ENCODE measurements at places on chromosomes 12 and 14.

GRCh38 chr12:75505706-75506312, 5.6 kb downstream of the KRR1 start:
- DNase-seq: no peak

DNA sequence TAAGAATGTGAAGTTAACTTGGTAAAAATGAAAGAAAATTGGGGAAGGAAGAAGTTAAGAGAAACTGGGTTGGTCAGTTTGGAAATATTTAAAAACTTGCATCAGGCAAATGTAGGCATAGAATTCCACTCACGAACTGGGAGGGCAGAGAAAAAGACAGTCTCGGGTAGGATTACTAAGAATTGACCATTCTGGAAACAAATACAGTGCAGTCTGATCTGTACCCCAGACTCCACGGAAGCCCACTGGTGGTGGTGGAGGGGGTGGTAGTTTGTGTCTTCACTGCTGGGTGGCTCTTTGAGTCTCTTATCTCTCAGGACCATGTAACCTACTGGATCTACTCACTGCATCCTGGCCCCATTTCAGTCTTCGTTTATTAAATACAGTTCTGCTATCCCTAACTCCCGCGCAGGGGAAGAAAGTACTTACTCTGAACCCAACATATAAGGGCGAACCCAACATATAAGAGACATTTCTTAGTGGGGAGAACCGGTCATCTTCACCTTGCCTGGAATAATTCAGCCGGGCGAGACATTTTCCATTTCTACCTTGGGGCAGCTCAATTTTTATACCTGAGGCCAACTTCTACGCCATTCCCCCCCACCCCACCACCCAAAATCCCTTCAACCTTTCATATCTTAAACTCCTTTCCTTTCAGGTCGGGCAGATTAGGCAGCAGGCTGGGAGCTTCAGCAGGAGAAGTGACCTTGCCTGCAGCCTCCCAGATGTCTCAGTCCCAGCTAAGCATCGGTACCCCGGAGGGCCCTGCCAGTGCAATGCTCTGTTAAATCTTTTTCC, 1.7 kb downstream of the SLC2A3 start:
- DNase-seq: no peak

DNA sequence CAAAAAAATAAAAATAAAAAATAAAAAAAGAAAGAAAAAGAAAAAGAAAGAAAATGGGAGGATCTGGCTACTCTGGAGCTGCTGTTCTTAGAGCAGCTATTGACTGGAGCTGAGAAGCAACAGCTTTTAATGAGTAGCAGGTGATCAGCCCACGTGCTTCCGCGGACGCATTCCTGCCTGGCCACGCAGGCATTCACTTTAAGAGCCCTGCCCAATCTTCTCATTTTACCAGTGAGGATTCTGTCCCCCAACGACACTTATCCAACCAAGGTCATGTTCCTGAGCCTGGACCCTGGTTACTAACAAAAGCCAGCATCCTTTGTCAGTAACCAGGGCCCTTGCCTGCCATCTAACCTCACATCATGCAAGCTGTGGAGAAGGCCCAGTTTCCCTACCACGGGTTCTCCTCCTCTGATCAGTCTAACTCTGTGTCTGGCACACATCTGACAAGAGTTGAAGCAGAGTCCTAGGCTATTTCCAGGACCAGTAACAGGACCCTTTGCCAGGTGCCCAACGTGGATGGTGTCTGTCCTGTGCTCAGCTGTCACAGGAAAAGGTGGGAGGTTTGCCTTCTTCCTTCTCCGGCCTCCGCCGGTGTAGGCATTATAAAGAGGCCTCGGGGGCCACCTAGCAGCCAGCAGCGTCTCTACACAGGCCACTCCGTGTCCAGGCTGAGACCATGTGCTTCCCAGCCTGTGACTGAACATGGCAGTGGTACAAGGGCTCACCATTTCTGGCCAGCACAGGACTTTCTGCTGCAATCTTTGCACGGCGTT, 60.9 kb upstream of the GPATCH2L start:
- DNase-seq: no peak

DNA sequence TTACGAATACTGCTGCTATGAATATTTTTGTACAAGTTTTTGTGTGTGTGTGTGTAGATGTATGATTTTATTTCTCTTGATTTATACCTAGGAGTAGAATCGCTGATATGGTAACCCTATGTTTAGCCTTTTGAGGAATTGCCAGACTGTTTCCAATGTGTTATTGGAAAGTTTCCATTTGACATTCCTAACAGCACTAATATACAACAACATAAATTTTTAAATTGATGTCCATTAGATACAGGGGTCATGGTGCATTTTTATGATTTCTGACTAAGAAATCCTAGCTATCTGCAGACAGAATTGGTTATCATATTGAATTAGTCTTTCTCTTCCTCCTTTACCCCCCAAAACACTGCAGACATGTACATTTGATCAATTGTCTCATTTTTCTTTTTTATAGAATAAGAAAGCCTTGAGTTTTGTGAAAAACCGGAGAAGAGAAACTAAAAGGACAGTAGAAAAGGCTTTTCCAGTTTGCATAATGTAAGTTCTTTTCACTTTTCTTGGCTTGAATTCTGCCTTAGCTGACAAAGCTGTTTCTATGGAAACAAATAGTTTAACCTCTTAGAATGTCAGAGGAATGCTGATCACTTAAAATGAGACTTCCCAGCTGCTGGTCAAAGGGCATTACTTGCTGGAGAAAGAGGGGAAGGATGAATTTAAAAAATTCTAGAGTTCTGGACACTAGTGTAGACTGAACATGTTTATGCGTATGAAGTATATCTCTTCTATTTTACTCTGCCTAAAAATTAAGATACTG, 28.2 kb downstream of the PALS1 start:
- DNase-seq: peak; percentile 55

- DNase-seq: no peak
These were observed 33.9 kb upstream of the TSPAN8 start for GRCh38 chr12:71191509-71192196.

DNA sequence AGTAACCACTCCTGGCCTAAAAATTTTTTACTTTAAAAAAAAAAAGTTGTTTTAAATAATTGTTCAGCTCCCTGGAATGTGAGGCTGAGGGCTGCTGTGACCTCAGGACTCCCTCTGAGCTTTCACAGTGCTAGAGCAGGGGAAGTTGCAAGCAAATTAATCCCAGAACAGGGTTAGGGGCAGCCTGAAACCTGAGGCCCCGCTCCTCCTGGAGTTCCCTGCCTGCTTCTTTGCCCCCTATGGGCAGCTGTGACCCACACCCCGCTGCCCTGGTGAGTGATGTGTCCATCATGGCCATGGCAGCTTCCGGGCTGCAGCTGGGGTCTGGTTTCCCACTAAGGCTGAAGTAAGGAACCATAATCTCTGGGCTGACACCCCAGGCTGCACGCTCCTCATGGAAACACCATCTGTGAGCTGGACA, 9.5 kb downstream of the RITA1 start:
- DNase-seq: no peak

GRCh38 chr12:118299791-118300460, 72.8 kb downstream of the TAOK3 start:
- DNase-seq: no peak

DNA sequence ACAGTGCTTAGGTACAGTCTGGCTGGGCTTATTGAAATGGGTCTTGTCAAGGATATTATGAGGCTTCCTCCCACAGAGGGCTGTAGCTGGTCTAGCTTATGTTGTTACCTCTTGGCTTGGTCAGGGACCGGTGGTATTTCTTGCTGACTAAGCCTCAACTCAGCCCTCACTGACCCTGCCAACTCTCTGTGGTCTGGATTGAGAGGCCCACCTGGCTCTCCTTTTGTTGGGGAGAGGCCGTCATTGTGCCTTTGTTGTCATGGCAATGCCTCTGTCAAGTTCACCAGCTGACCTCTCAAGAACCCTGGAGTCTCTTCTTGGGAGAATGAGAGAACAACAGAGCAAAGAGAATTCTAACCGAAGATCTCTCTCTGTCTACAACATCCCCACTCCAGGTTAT, 245.6 kb upstream of the NPAS3 start:
- no peak for DNase-seq

DNA sequence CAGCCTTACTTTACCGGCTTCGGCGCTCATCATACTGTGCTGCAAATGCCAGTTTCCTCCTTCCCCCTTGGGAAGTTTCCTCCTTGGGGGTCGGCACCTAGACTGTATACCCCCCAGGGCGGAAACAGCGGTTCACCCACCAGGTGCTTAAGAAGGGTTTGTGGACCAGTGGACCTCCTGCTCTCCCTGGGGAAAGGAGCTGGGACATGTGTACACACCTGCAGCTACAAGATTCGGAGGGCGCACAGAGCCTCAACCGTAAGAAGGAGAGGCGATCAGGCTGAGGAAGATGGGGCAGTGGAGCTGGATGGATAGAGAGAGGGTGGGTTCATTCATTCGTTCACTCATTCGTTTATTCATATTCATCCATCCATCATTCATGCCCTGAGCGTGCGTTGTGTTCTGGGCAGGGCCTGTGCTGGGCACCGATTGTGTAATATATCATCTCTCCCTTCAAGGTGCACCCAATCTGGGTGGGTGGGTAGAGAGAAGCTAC, 717 bp upstream of the ZNF839 start:
- no peak for DNase-seq

GRCh38 chr12:102917026-102917787, at the start of gene PAH:
TSS of gene PAH (minus strand) at chr12:102917244. CDS start at chr12:102917130, 114 bp downstream.
- peak; percentile 23 for DNase-seq

GRCh38 chr12:123519141-123520001, 14.1 kb downstream of the RILPL1 start:
- DNase-seq: no peak

DNA sequence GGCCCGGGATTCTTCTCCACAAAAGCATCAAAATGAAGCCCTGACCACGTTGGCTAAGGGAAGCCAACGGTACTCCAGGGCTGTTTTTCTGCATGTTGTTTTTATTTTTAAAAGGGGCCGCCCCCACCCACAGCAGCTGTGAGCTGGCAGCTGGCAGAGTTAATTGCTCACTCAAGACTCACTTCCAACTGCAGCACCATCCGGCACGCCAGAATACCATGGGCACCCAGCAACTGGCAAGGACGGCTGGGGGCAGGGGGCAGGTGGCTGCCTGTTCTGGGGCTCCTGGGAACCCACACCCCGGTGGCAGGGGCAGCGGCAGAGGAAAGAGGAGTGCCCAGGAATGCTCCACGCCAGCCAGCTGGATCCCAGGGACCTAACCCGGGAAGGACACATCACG, 44.3 kb downstream of the NCOR2 start:
- no peak for DNase-seq
